ENCODE measurements at places on chromosomes 3 and 15.

- no peak for DNase-seq
Observed at GRCh38 chr3:165667676-165668075, 169.5 kb downstream of the BCHE start.

- no peak for DNase-seq
Observed at GRCh38 chr15:43376017-43376705, 5.3 kb downstream of the TUBGCP4 start.

GRCh38 chr15:28977377-28978010, 91.7 kb downstream of the APBA2 start:
- no peak for DNase-seq

- DNase-seq, result no peak
Observed at GRCh38 chr15:83538682-83539081, 91.5 kb downstream of the SH3GL3 start.

DNA sequence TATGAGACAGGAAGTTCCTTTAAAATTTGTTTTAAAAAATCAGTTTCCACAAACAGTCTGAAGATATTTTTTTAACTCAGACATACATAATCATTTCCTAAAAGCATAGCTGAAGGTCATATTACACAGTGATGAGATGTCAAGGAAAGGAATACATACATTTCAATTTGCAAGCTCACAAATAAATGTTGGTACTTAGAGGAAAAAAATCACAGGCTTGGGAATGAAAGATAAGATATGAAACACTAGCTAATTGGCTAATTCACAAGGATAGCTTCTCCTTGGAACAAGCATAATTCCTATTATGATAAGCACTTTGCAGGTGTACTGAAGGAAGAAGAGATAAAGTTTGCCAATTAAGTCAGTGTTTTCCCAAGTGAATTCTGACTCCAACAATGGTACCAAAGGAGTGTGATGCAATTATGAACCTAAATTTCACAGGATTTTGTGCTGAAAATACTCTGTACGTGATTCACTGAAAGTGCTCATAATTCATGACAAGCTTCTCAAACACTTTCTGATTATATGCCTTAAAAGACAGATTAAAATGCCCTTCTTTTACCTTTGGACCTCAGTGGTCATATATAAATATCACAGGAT, 112.4 kb downstream of the FRMD5 start:
- no peak for DNase-seq

GRCh38 chr3:195177422-195178123, 93.4 kb downstream of the XXYLT1 start:
- no peak for DNase-seq

DNA sequence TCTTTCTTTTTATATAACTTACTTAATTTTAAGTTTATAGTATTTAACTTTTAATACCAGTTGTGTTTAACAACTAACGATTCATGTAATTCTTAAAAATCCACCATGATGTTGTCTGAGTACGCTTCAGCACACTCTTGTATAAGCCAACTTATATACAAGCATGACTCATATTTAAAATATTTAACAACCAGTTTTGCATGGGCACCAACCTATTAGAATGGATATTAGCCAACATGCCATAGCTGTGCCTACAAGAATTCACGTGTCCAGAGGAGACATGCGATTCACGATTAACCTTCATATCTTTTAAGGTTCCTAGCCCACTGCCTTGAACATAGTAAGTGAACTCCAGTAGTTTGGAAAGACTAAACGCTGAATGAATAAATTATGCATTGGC, 1023.2 kb downstream of the TBL1XR1 start:
- DNase-seq, result no peak

DNA sequence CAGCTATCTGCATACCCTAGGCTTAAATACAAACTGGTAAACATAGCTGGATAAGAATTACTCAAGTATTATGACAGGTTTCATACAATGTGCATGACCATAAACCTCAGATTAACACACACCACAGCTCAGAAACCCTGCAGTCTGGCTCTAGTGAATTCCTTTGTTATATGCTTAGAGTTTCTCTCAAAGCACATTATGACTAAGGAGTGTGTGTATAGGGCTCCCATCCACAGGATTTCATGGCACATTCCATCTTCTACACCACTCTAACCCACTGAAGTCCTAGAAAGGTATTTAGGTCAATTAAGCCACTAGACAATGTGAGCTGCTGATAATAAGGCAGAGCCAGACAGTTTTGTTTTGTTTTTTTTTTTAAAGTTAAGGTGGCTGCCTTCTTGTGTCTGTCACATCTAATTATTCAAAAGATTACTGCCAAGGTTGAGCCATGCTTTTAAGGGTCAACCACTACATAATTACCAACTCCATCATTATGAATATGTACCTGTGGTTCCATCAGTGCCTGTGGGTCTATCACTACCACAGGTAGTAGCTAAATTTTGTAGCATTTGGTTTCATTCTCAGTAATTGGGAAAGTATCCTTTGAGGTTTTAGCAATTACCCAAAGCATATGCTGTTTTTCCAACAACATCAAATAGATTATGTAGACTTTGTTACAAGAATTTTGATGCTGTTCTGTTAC, 107.0 kb downstream of the ALCAM start:
- DNase-seq, result no peak

DNA sequence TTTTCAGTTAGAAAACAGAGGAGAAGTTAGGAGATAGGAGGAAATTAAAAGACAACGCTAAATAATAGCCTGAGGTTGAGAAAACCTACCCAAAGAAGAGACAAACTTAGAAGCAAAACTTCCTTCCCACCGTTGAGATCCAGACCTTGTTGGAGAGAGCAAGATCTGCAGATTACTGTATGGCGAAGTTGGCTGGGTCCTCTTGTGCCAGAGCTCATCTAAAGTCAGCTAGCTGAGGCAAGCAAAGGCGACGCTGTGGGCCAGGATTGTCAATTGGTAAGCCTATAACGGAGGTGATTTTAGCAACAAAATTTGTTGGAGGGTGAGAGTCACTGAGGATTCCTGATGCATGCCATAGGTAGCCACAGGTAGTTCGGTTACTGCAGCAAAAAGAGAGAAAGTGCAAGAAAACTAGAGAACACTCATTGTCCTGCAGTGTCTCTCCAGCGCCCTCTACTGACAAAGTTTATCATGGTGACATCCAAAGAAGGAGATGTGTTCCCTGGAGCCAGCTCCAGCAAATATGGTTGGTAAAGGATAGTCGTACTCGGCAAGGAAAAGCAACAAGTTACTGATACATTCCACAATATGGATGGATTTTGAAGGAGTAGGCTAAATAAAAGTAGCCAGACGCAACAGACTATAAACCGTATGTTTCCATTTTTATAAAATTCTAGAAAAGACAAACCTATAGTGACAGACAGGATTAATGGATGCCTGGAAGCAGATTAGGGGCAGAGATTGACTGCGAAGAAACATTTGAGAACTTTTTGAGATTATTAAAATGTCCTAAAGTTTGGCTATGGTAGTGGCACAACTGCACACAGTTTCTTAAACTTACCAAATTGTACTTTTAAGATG, 9.8 kb upstream of the OR5K4 start:
- no peak for DNase-seq

- no peak for DNase-seq
Observed at GRCh38 chr3:112407214-112407887, 74.4 kb downstream of the CD200 start.

GRCh38 chr3:11784971-11785377, 61.7 kb downstream of the TAMM41 start:
- no peak for DNase-seq

GRCh38 chr15:31338879-31339557, 12.4 kb downstream of the KLF13 start:
- no peak for DNase-seq

GRCh38 chr15:100680726-100681125, 78.3 kb downstream of the ASB7 start:
- DNase-seq, result no peak

DNA sequence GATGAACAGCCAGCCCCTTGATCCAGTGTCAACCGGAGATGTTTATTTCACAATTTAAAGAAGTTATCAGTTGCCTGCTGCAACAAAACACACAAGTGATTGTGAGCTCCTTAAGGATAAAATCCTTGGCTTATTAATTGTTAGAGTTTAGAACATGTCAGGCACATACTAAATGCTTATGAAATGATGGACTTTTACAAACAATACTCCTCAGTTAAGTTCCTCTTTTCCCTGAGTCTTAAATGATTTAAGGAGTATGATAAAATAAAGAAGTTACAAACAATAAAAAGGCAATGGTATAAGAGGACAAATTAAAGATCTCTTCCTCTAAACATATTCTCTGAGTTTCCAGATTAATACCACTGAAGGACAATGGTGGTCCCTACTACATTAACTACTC, 5.7 kb downstream of the GHSR start:
- no peak for DNase-seq

DNA sequence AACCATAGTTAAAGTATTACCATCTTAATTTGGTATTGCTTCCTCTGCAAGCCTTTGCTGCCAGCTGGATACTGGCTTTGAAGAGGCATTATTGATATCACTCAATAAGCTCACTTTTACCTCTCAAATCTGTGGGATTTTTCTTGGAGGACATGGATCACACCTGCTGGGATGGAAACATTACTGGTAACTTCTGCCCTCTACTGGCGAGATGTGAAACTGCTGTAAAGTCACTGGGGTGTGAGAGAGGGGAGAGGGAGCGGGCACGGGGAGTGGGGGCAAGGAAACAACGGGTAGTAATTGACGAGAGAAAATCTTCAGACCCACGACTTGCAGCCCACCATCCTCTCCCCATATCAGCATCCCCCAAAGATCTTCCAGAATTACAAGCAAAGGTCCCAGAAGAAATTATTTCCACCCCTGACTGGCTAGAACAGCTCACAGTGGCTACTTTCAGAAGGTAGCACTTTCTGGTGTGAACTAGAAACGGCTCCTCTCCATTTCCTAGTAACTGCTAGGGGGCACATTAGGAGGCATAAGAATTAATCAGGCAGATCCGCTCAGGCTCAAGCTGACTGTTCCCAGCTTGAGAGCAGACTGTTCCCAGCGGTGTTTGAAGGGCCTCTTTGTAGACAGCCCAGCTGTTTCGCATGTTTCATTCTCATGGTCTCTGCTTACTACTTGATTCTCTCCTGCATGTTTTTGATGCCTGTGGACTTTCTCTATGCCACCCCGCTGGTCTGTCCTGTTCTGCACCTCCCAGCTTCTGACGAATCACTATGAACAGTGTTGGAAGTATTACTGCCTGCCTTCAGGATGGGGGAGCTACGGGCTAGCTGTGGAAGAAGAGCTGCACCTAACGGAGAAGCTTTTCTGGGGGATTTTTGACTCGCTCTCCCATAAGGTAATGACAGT, 230.4 kb upstream of the CHRM5 start:
- DNase-seq, result no peak

DNA sequence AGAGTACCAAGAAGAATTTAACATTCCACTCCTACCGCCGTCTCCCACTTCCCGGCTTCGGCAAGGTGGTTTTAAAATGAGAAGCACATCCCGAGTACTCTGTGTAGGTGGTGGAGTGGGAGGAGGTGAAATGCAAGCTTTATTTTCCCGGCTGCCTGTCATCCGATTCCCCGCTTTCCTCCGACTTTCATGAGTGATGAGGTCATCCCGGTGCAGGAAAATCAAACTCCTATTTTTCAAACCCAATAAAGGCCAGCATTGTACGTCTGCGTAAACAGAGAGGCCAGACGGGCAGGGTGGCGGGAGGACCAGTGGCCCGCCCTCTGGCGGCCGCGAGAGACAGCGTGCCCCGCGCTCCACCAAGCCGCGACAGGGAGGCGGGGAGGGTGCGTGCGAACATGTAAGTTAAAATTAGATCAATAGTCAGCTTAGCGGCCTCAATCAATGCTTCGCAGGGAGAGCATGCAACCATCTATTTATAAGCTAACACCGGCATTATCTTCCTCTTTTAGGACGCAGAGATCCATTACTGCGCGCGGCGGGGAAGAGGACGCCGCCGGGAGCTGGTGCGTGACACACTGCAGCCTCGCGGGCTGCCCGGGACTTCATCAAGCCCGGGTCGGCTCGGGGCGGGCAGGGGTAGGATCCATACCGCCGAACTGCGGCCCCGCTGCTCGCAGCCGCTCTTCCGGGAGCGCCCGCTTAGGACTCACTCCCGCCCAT, 163.3 kb downstream of the CD47 start:
- DNase-seq, result peak; percentile 68

GRCh38 chr15:73845507-73845906, 27.9 kb upstream of the TBC1D21 start:
- DNase-seq, result no peak

DNA sequence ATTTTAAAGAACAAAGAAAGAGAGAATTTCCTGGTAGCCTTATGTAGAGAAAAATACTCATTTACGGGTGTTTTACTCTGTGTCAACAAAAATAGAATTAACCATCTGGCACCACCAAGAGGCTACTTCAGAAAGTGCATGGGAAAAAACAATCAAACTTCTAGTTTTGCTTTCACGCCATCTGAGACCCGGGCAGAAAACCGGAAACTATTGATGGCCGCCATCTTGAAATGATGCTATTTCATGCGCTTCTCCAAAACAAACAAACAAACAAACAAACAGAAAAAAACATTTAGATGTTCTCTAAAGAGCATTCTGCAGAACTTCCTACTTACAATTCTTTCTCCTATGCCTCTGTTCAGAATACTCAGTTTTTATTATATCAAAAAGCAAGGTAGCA, 49.4 kb upstream of the SYNPR start:
- DNase-seq, result peak; percentile 18

GRCh38 chr3:20154078-20154477, 31.9 kb downstream of the SGO1 start:
- DNase-seq, result no peak

- DNase-seq, result no peak
Observed at GRCh38 chr3:137787529-137787928, 23.4 kb downstream of the SOX14 start.

- no peak for DNase-seq
Observed at GRCh38 chr3:48038971-48039481, 22.8 kb upstream of the MAP4 start.

DNA sequence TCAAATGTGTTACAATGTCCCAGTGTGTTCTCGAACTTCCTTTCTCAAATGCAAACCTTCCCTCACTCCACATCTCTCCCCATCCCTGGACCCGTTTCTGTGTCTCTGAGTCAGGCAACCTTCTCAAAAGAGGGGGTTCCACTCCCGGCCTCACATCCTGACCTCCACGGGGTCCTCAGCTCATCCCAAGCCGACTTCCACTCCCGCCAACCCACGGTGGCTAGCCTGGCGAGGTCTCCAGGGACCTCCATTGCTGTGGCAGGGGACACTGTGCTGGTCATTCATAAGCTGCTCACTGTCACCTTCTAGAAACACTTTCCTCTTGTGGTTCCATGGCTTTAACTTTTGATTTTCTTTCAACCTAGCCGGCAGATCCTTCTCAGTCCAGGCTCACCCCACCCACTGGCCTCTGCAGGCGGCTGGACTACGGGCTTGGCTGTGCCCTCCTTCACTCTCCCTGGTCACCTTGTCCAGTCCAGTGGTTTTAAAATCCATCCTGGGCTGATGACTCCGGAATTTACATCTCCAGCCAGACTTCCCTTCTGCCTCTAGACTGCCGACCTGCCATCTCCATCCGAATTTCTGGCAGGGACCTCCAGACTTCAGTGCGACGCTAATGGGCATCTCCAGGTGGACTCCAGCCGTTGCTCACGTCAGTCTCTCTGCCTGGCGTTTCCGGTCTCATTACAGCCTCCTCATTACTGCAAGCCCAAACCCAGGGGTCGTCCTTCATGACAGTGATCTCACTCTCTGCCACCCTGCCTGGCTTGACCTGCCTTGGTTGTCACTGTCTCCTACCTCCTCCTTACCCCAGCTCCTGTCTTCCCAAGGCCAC, 20.0 kb downstream of the ABTB1 start:
- DNase-seq, result no peak
